HEK293T (cell line): ENCODE measurements at places on chromosomes 13 and 19.

GRCh38 chr19:40398417-40399131 is 8.6 kb upstream of the HIPK4 start:
- DNase-seq = no peak

- DNase-seq = no peak
These were observed 120.6 kb upstream of the MLNR start for GRCh38 chr13:49099513-49099877.

- DNase-seq = no peak
These were observed 6.2 kb upstream of the SCN1B start for GRCh38 chr19:35024095-35024494.

DNA sequence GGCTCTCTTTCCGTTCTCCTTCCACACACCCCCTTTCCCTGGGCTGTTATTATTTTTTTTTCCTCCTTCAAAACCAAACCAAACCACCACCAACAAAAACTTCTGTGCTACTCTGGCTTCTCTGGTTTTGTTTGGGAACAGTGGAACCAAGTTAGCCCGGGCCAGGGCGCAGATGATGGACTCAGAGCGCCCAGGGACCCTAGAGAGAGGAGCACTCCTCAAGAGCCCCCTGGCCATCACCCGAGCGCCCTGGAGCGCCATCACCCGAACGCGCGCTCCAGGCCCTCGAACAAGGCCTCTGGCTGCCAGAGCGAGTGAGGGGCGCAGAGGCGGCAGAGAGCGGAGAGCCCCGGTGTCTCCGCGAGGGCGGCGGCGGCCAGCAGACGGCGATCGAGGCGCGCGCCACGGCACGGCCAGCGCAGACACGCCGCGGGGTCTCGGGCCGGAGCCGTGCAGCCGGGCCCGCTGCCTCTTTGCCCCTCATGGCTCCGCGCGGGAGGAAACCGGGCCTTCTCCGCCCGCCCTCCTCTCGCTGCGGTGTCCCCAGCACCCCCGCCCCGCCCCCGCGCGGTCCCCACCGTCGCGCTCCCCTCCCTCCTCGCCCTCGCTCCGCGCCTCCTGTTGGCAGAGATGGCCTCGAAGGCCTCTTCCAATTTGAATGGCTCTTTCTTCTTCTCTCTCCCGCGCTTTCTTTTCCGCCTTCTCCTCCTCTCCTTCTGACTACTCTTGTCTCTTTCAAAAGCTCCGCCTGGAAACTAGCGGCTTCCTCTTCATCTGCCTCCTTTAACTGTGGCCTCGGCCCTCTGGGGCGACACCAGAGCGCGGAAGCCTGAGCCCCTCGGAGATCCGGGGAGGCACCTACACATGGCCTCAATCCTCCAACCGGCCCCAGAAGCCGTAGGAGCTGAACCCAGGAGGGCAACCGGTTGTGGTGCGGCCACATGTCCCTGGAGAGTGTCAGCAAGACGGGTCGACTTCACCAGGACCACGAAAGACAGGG is 4.1 kb upstream of the SOX1 start:
- no peak for DNase-seq

- DNase-seq = no peak
These were observed 924 bp downstream of the TNFSF13B start for GRCh38 chr13:108270442-108270841.

DNA sequence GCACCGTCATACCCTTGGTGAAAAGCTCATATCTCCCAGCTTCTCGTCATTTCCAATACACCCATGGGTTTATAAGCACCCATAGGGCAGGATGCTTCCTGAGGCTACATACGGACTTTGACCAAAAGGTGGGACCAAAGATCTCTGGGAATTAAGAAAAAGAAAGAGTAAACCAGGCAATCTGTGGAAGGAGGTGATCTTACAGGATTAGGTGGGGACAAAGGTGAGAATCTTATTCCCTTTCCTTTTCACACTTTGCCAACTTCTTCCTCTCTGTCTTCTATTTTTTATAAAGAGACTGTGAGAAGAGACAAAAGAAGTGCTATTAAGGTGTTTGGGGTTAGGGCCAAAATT is 172.0 kb downstream of the DLEU7 start:
- no peak for DNase-seq

DNA sequence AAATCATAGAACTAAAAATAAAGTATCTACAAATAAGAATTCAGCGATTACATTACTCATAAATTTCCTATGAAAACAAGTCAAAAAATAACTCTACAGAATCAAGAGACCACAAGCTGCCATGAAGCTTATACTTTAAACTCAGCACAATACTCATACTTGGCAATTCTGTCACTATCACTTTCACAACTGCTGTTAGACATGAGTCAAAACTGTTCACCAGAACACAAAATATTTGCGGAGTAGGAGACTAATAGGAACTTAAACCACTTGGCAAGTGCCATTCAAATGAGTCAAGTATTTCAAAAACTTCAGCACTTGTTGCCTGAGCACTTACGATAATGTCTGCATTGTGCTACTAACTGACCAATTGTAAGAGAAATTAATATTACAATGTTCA is 387.8 kb upstream of the GPC6 start:
- no peak for DNase-seq

- no peak for DNase-seq
These were observed 52.9 kb downstream of the NDFIP2 start for GRCh38 chr13:79533781-79534400.

DNA sequence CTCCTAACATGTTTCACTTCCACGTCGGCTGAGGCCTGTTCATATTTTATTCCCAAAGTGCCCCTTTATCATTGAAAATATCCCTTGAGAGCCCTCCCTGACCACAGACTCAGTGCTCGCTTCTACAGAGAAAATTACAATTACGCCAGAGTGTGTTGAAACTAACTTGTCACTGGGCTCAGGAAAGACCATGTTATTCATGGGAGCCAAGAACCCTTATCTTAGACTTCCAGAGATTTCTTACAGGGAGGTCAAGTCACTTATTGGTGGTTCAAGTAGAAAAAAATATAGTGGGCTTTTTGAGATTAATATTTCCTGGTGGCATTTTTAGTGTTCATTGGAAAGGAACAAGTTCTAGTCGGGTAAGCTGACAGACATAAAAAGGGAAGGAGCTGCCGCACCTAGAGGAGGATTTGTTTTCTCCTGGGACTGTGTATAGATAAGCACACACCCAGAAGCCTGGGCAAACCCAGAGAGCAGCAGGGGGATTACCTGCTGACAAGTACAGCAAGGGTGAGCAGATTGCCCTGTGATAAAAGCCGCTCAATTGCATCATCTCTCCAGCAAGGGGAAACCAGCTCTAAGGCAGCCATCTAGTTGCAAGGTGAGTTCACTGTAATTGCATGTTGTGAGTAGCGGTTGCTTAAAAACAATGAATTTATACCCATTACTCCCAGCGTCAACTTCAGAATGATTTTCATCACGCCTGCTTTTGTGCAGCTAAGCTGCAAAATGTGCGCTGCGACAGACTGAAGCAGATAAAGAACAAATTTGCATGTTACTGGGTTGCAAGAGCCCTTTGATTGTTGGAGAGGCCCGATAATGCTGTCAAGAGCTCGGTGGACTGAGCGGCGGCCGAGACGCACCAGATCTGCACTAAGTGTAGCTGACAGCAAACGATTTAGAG is 46.2 kb downstream of the DCT start:
- DNase-seq = peak; percentile 67

DNA sequence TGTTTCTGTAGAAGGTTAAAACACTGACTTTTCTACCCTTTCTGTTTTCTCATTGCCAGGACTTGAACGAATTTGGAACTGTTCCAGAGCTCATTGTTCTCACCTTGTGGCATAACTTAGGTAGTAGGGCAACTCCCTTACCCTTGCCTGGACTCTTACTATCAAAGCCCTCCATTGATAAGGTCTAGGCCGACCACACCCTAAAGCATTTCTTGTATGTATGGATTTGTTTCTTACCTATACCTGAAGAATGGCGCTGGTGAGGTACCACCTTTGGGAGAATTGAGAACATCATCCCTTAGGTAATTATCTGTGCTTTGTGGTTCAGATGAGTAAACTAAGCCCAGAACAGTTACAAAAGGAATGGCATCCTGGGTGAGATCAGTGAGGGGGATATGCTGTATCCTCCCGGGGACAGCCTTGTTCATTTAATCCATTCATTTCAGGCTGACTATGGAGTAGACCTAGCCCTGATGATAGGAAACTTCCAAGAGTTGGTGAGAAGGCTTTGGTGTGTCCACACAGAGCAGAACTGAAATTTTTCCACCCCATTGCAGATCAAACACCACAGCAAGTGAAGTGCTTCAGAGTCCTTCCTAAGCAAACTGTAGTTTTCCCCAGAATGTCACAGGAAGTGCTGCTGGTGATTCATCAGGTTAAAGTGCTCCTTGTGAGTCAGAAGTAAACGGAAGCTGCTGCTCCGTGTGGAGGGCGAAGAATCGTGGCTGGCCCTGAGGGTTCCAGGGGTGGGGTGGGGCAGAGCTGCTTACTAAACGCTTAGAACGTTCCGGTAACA is 113.0 kb downstream of the TEX26 start:
- DNase-seq = no peak

DNA sequence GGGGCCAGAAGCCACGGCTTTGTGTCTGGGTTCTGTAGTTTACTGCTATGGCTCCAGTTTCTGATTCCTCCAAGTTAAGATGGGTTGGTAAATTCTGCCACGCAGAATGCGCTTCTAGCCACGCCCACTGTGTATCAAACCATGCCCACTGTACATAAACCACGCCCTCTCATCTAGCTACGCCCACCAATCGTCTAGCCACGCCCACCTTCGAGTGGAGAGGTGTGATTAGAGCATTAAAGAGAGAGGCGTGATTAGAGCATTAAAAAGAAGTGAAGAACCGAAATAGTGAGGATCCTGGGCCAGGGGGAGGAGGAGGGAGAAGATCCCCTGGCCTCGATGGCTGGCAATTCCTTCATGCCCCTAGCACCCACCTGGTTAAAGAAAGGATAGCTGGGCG is 43.7 kb upstream of the ADGRE5 start:
- DNase-seq = peak; percentile 83

GRCh38 chr19:40689339-40690049 is 957 bp downstream of the NUMBL start:
- no peak for DNase-seq

DNA sequence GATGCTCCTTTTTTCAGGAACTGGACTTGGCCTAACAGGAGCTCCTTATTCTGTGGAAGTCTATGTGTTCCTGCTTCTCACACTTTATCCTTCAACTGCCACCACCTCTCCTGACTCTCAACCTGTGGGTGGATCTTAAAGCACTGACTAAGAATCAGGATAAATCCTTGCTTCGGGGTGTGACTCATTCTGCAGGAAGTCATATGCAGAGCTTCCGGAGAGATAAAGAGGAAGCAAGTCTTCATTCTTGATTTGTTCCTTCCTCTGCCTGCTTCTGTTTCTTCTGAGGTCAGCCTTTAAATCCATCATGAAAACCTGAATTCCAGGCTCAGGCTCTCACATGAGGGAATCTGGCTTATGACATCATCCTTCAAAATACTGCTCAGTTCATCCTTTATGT is 137.1 kb upstream of the ATXN8OS start:
- DNase-seq = no peak

DNA sequence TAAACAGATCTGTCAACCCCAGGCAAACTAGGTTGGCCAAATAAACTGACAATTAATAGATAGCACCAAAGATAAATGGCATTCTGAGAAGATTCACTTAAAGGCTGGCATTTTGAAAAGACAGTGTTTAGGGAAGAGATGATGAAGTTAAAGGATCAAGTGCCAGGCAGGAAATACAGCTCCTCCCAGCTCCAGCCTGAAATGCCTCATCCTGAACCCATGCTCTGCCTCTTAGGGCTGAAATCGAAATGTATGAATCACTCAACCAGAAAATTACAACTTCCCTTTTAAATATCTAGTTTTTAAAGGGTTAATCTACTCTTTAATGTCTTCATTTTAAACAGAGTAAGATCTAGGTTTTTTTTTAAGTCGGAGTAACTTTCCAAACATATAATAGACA is 171.2 kb upstream of the UBL3 start:
- DNase-seq = no peak

DNA sequence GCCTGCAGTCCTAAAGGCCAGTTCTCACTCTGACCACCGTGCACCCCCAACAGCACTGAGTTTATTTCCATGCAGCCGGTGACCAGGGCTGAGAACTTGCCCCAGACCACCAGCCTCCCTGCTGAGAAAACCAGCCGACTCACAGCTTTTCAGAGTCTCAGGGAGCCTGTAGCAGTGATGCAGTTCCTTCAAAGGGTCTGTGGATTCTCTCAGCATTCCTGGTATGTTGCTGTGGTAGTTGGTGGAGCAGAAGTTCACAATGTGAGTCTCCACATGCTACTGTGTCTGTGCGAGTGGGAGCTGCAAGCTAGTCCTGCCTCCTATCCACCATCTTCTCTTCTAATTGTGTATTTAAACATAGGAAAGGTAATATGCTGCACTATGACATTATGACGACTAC is 254.9 kb upstream of the KLF12 start:
- no peak for DNase-seq

DNA sequence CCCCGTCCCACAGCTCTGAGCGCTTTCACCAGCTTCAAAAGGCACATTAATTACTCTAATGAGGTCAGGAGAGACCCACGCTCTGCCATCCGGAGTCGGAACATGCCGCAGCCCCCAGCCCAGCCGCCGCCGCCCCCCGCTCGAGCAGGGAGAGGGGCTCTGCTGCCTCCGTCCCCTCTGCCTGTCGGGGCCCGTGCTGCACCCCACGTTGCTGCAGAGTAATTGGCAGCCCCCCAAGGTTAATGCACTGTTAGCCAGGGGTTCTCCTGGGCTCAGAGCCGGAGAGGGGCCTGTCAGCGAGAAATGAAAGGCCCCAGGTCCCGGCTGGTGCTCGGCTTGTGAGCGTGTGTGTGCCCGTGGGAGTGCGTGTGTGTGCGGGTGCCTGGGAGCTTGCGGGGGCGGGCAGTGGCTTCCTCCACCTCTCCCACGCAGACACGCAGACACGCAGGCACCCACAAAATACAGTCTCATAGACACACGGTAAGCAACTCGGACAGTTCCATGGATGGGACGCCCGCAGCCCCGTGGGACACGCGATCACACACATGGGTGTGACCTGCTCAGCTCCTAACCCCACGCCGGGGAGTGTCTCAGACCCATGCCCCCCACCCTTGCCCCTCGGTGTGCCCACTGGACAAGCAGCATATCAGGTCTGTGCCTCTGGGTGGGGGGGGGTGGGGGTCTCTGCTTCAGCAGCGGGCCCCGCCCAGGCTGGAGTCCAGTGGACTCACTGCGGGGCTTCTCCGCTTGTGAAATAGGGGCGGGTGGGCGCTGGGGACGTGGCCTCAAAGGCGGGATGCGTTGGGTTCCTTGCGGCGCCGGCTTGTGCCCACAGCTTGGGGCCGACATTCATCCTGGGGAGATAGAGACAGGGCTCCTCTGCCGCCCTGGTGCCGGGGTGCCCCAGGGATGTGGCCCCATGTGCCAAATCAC is 4.8 kb upstream of the EFNA2 start:
- DNase-seq = no peak
